ENCODE measurements at places on chromosomes 12 and 14.

- DNase-seq, result peak; percentile 82
These were observed 364.9 kb upstream of the KITLG start for GRCh38 chr12:88945051-88945732.

GRCh38 chr12:119036878-119037825 lies 55.8 kb downstream of the SRRM4 start:
- DNase-seq, result peak; percentile 2

DNA sequence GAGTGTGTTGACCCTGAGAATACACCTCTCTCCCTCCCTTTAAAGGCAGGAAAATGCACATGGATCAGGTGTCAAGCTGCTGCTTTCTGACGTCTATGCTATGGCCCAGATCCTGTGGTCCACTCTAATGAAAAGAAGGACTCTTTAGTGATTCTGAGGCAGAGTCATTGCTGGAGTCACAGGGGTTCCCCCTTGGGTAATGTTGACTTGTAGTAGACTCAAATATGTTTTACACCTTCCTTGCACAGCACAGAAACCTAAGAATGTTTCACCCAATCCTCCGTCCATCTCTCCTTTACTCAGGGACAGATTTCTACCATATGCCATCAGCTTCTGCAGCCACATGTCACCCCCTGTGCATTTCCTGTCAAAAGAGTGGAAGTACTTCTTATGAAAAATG lies 525.4 kb downstream of the TMEM121 start:
- no peak for DNase-seq

DNA sequence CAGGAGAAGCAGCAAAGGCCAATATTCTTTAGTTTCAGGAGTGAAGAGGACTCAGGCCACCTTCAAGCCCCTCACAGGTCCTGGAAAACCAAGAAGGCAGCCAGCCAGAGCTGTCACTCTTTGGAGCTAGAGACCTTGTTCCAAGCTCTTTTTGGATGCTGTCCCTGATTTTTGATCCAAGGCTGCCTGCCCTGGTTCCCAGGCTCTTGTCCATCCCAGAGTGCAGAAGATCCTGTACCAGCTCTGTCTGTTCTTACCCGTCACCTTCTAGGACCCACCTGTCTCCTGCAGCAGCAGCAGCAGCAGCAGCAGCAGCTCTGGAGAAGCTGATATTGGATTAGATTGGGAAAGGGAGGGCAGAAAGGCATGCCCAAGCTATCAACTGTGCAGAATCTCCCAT lies 157.1 kb upstream of the NEDD1 start:
- no peak for DNase-seq

DNA sequence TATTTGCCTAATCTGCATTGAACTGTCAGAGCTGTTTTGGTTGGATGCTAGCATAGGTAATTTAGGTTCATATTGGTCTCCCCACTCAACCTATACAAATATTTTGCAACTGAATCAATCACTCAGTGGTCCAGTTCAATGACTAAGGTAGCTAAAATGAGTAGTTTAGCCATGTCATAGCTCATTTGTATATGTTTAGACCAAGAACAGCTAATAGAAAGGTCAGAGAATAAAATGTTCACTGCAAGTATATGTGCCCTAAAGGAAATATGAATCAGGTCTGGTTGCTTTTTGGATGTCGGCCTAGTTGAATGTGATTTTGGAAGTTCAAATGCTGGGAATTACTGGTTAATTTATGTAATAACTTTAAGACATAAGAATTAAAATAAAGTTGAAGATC lies 883.9 kb downstream of the LRFN5 start:
- DNase-seq, result peak; percentile 9

DNA sequence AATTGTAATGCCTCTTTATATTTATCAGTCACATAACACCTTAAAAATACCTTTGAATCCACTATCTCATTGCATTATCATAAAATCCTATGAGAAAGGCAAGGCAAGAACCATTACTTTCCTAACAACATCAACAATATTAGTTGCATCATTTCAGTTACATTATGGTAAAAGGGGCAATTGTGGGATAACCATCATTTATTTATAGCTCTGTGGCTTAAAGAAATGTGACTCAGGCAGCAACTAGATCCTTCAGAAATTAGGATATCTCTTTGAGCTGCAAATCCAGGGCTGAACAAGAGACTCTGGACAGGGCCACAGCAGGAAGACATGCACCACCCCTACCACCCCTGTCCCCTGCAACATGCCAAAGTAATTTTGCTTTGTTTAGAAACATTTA lies 36.4 kb downstream of the EPS8 start:
- DNase-seq, result peak; percentile 48

- peak; percentile 48 for DNase-seq
These were observed 699 bp downstream of the KTN1 start for GRCh38 chr14:55580470-55581341.

DNA sequence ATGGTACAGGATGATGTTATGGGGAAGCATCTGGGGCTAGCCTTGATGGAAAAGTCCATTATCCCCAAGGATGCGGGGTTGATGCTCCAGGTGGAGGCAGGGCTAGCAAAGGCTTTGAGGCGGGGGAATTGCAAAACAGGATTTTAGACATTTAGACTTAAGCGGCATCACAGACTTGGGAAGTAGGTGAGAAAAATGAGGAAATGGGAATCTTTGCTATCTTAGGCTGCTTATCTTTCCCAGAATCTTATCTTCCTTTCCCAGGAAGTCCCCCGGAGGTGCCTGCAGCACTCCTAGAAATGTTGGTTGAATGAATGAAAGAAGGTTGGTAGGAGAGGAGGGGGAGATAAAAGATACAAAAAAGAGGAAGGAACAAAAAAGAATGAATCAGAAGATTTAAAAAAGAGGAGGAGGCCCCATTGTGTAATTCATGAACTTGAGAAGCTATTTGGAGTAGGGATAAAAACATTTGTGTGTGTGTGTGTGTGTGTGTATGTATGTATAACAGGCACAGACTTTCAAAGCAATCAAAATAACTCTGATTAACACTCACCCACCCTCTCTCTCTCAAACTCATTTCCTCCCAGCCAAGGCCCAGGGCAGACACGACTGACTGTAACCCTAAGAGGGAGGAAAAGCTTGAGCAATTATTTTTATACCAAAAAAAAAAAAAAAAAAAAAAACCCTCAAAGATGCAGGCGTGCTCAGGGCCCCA lies 62.5 kb upstream of the TBX3 start:
- peak; percentile 45 for DNase-seq

DNA sequence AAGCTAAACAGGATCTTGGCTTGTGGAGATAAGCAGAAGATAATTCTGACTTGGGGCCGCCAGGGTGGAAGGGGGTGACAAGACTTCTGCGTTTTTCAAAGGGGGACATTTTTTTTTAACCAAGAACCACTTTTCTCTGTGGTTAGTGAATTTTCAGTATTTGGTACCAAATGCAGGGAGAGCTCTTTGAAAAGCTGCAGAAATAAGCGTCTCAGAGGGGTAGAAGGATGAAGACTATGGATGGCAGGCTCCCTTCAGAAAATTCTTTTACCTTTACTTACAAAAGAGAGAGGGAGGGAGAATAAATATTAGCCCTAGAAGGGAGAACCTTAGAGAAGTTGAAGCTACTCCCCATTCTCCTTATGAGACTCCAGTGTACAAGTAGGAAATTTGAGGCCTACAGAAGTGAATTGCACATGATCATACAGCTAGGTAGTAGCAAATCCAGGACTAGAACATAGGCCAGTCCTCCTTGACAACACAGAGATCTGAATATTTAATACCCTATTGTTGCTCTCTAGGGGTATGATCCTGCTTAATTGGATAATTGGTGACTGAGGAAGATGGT lies 840 bp downstream of the MRPL52 start:
- DNase-seq, result no peak

DNA sequence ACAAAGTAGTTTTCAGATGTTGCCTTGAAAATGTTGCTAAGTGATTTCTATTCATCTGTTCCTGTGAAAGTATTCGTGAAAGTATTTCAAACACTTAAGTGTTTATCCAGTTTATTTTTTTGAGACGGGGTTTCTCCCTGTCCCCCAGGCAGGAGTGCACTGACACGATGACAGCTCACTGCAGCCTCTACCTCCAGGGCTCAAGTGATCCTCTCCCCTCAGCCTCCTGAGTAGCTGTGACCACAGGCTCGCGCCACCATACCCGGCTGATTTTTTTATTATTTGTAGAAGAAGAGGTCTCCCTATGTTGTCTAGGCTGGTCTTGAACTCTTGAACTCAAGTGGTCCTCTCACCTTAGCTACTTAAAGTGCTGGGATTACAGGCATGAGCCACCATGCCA lies 1.7 kb downstream of the ZDHHC17 start:
- DNase-seq, result no peak

GRCh38 chr14:82528016-82528415 lies 994.4 kb upstream of the SEL1L start:
- no peak for DNase-seq

GRCh38 chr12:83622205-83622604 lies 935.5 kb downstream of the TMTC2 start:
- no peak for DNase-seq

GRCh38 chr12:116880817-116881324 lies 370 bp downstream of the HRK start:
- DNase-seq, result peak; percentile 34

- no peak for DNase-seq
These were observed 30.7 kb downstream of the TMEM229B start for GRCh38 chr14:67457782-67458181.

GRCh38 chr14:71119075-71119474 lies 211.8 kb downstream of the PCNX1 start:
- peak; percentile 86 for DNase-seq

DNA sequence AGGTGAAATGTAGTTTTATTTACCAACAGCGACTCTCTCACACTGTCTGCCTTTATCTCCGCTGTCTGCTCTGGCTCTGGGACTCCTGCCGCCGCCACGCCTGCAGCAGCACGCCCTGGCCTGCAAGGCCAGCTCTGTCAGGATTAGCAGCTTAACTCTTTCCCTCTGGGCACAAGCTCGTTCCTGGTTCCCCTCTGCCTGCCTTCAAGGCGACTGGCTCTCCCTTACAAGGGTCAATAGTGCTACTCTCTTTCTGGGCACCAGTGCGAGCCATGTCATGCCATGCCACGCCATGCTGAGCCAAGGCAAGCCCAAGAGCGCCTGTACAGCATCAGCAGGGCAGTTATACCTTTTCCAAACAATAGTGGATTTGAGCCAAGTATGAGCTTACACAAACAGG lies 3.6 kb upstream of the CLEC2B start:
- DNase-seq, result no peak

- DNase-seq, result no peak
These were observed 1795.5 kb upstream of the FLRT2 start for GRCh38 chr14:83734431-83734830.

- DNase-seq, result no peak
These were observed 214.0 kb upstream of the MIS18BP1 start for GRCh38 chr14:45467023-45467422.

DNA sequence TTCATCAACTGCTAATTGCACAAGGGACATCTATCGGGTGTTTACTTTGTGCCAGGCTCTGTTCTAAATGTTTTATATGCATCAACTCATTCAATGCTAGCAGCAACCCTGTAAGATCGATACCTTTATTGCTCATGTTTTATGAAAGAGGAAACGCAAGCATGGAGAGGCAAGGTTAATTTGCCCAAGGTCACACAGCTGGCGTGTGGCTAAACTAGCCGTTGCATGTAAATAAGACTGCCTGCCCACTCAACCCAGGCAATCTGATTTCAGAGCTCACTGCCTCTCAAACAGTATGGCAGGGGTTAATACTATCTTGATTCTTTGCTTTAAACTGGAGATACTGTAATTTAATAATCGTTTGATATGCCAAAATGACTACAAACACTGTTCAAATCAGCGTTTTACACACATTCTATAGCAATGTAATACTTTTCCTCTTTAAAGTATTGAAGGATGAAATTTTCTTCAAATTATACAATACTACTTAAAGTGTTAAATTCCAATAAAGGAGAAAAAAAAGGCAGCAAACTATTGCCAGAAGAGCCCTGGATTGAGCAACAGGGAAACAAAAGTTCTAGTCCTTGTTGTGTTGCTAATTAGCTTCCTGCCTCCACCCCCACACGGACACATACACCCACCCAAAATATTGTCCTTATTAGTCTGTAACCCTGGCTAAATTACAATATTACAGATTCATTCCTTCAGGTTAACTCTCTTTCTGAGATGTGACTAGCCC lies 39.1 kb upstream of the DHRS7 start:
- no peak for DNase-seq

DNA sequence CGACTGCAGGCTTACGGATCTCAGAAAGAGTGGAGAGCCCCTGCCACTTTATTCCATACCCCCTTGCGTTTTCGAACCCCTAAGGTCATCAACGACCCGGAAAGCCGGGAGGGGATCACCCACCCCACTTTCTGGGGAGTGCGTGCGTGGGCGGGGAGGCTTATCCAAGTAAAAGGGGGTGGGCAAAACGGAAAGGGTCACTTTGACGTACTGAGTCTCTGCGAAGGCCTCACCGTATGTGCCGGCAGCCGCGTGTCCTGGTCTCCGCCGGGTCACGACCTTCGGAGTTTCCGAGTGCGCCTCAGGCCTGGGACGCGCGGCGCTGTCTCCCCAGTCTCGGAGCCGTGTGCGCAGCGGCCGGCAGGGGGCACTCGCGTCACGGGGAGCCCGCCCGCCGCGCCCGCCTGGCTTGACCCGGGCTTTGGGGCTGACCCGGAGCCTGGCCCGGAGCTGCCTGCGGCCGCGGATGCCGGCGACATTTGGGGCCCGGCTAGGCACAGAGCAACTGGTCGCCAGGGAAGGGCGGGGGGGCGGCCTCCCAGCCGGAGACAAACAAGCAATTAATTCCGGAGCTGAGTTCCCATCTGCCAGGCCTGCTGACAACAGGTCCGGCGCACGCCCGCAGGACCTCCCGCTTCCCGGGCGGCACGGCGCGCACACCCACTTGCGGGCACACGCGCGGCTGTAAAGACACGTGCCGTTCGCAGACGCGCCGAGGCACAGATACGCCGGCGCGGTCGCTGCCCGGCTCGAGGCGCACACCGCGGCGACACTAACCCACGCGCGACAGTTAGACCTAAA lies 890 bp upstream of the KIF26A start:
- DNase-seq, result peak; percentile 50

GRCh38 chr12:107775093-107775721 lies 703 bp downstream of the ASCL4 start:
- DNase-seq, result peak; percentile 2

- DNase-seq, result no peak
These were observed 229.2 kb downstream of the ALX1 start for GRCh38 chr12:85509081-85509856.
